NCI-H1105 treated with DMSO at 0.1 percent for 48 hours (cell line): ENCODE measurements at places on chromosomes 7 and 10.

GRCh38 chr7:50959991-50960390, 177.3 kb upstream of the GRB10 start:
- no peak for DNase-seq

GRCh38 chr10:72044417-72045041, 43.8 kb downstream of the SPOCK2 start:
- DNase-seq, result no peak

- no peak for DNase-seq
Measured at GRCh38 chr10:48542471-48543181, 62.2 kb downstream of the ARHGAP22 start.

- DNase-seq, result peak; percentile 63
Measured at GRCh38 chr7:51366930-51367613, 50.5 kb upstream of the COBL start.

- DNase-seq, result no peak
Measured at GRCh38 chr7:124550036-124550435, 215.6 kb downstream of the GPR37 start.

GRCh38 chr10:60717852-60718251, 60.4 kb upstream of the CDK1 start:
- DNase-seq, result no peak

DNA sequence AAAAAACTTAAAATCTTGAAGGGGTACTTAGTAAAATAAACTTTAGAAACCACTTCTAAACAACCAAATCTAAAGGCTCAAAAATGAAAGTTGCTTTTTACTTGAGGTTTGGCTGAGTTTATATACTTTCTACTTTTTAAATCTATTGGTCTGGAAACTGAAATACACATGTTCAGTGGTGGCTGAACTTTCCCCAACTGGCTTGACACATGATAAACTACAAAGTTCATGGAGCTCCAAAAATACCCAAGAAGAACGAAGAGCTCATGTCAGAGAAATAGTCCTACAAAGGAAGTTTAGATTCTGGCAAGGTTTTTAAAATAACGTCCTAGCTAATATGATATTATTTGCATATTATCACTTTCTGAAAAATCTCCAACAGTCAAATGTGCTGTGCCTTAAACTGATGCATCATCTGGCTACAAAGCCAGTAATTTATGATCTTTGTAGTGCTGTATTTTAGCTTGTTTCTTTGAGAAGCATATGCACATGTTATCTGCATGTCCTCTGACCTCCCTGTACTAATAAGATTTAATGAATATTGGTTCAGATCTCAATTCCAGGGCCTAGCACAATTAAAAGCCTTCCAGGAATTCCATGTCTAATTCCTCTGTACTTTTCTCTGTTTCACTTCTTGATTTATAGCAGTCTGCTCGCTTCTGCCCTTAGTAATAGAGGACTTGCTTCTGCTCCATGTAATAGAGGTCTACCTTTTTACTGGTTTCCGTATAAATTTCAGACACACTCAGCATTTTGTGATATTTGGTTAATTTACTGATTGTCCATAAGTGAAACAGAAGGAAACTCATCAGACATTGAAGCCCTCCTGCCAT, 28.2 kb downstream of the SEMA3C start:
- no peak for DNase-seq

GRCh38 chr7:151306374-151306773, 35.2 kb upstream of the NUB1 start:
- no peak for DNase-seq

- peak; percentile 40 for DNase-seq
Measured at GRCh38 chr7:23261843-23262452, 15.4 kb downstream of the GPNMB start.

DNA sequence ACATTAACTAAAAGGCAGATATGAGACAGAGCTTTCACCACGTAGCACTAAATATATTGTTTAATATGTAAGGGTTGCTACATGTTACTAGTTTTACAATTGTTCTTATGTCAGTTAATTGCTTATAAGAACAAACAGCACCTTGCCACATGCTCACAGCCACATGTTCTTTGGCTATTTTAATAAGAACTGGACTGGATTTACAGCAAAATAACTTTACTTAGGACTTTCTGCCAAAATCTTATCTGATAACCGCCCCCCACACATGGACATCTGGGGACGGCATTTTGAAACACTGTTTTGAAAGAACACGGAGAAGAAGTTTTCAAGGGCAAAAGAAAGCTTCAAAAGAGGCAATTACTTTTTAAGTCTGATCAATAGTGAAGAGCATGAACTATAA, 45.3 kb downstream of the JAZF1 start:
- no peak for DNase-seq

GRCh38 chr7:108609643-108610042, 40.0 kb downstream of the DNAJB9 start:
- DNase-seq, result no peak

DNA sequence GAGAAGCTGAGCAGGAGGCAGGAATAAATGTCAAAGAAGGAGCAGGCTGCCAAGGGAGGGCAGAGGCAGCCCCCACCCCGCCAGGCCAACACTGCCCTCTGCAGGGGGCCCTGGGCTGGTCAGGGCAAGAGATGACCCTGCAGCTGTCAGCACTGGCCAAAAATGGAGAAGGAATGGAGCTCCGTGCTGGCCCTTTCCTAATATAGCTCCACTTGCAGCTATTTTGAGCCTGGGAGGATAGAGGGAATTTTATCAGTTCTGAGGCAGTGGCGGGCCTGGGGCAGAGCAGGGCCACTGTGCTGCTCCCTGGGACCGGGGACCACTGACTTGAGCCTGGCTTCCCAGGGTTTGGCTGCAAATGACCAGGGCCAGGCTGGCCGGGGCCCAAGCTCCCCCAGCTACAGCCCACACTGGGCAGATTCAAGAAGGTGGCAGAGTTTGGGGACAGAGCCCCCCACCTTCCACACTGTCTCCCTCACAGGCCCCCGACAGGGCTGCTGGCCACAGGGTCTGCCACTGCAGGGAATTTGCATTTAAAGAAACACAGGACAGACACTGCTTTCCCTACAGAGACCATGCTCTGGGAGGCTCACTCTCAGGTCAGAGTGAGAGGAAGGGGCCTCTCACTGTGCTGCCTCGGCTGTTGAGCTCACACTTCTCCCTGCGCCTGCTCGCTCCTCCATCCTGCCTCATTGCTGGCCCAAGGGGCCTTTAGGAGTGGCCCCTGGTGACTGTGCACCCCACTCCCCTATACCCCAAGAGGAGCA, 16.2 kb downstream of the LDB3 start:
- DNase-seq, result no peak

DNA sequence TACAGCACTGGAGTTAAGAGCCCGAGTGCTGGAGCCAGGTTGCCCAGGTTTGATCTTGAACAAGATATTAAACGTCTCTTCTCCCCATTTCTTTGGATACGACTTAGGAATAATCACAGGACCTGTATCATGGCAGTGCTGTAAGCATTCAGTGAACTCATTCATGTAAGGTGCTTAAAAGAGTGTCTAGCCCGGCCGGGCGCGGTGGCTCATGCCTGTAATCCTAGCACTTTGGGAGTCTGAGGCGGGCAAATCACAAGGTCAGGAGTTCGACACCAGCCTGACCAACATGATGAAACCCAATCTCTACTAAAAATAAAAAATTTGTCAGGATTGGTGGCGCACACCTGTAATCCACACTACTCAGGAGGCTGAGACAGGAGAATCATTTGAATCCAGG, 40.8 kb downstream of the CHST15 start:
- no peak for DNase-seq

DNA sequence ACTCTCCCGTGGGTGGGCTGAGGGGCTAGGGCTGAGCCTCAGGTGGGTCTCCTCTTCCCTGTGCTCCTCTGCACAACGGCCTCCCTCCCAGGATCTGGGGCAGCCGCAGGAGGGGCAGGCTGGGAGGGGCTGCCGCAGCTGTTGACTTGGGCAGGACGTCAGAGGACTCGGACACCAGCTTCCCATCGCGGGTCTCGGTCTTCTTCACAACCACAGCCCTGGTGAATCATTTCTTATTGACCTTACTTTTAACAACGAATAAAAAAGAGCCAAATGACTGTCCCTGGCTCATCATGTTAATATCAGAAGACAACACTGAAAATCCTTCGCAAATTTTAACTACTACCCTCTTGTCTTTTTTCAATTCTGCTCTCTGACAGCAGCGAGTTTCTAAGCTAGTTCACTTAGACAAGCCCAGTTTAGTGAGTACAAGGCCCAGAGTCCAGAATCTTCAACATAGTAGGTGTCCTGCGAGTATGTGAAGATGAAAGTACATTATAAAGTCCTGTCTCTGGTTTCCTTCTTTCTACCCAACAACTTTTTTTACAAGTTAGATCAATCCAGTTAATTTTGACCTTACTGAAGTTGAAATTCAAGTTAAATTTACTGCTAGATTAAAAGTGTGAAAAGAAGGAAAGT, 32.4 kb downstream of the CTNNA3 start:
- no peak for DNase-seq

DNA sequence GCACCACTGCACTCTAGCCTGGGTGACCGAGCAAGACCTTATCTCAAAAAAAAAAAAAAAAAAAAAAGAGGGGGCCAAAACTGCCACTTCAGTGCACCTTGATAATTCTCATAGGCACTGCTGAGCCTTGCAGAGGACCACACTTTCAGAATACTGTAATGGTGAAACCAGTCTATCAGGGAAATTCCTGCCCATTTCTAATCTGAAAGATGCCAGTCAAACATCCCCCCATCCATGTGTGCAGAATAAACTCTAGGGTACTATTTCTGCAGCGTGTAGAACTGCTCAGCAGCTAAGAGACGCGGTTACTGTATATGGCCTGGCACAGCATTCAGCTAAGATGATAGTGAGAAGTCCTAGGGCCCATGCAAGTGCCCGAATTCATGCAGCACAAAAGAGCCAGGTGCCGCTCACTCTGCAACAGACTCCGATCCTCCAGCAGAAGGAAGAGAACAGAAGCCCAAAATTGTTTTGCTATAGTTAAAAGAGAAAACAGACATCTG, 286.8 kb upstream of the KLF14 start:
- no peak for DNase-seq

GRCh38 chr10:69628891-69629290, 1.2 kb upstream of the FAM241B start:
- DNase-seq, result peak; percentile 21

GRCh38 chr10:33460505-33461294, 126.2 kb upstream of the NRP1 start:
- no peak for DNase-seq

- peak; percentile 65 for DNase-seq
Measured at GRCh38 chr7:35430547-35431153, 176.8 kb upstream of the TBX20 start.

DNA sequence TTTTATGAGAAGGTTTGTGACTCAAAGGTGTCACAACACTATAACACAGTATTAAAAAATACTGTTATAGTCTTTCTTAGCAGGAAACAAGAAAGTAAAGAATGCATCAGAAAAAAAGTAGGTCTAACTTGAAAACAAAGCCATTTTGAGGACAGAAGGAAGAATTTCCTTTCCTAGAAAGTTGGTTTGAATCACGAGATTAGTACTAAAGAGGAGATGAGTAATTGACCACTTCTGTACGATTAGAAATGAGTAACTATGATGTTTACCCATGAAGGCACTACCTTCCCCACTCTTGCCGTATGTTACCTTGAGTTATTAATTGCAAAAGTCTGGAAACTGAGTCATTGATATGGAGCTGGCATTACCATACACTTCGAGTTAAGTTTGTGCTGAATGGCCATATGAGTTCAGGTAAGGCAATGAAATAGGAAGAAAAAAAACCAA, 65.2 kb downstream of the FAM185A start:
- DNase-seq, result no peak

- no peak for DNase-seq
Measured at GRCh38 chr7:158397885-158398284, 189.7 kb downstream of the PTPRN2 start.

GRCh38 chr10:79230328-79230830, 116.9 kb upstream of the PPIF start:
- DNase-seq, result no peak

DNA sequence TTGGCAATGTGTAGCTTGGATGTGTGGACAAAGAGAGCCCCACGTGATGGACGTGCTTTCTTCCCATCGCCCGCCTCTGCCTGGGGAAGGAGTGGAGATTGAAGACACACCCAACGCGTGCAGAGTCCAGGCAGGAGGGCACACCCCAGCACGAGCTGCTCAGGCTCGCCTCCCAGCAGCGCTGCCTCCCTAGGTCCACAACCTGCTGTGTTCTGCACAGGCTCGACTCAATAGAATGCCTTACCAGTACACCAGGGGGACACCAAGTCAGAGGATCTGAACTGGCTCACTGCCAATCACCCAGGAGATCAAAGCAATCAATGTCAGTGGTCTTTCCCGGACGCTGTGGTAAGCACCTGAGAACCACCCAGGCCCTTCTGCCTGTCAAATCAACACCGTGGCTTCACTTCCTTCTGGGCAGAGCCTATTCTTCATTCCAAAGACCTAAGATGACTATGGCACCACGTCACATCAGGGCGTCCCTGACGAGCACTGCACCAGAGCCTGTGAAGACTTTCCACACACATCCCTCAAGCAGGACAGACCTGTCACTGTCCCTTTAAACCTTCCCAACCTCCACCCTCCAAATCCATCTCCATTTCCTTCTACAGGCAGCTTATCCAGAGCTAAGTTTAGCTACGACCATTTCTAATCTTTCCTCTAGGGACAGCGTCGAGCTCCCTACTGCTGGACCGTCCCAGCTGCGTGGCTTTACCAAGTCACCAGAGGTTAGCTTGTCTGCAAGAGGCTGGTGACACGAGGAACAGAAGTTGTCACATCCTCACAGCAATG, 72.3 kb downstream of the AMZ1 start:
- DNase-seq, result no peak

DNA sequence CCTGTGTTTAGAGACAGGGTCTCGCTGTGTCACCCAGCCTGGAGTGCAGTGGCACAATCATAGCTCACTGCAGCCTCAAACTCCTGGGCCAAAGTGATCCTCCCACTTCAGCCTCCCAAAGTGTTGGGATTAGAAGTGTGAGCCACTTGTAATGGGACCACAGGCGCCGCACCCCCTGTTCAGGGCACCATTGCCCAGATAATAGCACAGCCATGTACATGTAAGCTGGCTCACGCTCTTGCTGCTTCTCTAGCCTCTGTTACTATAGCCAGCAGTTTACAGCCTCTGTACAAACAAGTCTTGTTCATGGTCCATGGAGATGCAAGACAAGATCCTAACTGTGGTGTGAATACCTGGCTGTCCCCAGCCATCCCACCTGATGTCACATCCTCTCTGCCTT, 4.2 kb upstream of the MLXIPL start:
- no peak for DNase-seq

- DNase-seq, result no peak
Measured at GRCh38 chr7:6482307-6482706, 34.6 kb upstream of the DAGLB start.

DNA sequence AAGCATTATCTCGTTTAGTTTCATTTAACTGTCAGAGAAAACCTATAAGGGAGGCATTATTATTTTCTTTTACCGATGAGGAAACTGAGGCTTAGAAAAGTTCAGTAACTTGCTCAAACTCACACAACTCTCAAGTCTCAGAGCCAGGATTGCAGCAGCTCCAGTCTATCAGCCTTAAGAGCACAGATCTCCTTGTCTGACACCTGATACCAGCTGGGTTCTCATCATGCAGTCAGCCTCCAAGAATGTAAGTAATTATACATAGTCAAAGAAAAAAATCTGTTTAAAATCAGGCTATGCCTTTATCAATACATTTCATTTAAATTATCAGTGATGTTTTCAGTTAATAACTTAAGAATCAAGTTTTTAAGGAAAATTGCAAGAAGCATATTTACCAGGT, 236.6 kb upstream of the TCF7L2 start:
- DNase-seq, result no peak

GRCh38 chr7:78279032-78279431, 480.5 kb downstream of the PHTF2 start:
- DNase-seq, result no peak

- DNase-seq, result no peak
Measured at GRCh38 chr10:130737621-130738020, 573.9 kb downstream of the TCERG1L start.
